LHCN-M2 (cell line): ENCODE measurements at places on chromosomes 16 and 17. TPM values are rescaled to one million over a fixed set of nuclear protein-coding genes. Genes with fewer than 3 reads are reported as not detected.

CACNG1 gene
- 0.57 TPM in 1 of 2 replicates, not detected in the other for total RNA-seq

MAP2K6 gene
- total RNA-seq: 0.06 and 0.26 TPM in 2 replicates

DNA sequence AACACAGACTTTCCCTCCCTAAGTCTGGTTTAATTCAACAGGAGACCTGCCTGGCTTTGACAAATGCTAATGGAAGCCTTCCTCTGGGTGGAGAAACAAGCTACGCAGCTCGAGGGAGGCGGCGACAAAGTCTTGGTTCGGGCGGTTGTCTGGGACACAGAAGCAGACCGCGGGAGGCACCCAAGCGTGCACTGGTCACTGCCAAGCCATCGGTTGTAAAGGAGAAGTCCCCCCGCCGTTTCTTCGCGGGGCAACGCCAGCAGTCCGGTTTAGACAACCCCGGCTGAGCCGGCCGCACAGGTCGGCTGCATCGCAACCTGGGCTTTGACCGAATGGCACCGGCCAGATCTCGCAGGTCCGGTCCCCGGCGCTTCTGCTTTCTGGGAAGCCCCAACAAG lies 586 bp downstream of the GLYR1 start:
- DNase-seq: peak; percentile 49

GRCh38 chr17:63697341-63698286 lies 2.3 kb downstream of the LIMD2 start:
- DNase-seq: no peak

- DNase-seq: no peak
These were observed 21.4 kb upstream of the ZFP90 start for GRCh38 chr16:68517606-68518166.

GRCh38 chr16:48619547-48619946 lies 9.6 kb upstream of the N4BP1 start:
- no peak for DNase-seq

- DNase-seq: no peak
These were observed 82.3 kb downstream of the SSH2 start for GRCh38 chr17:29847527-29848400.

DNA sequence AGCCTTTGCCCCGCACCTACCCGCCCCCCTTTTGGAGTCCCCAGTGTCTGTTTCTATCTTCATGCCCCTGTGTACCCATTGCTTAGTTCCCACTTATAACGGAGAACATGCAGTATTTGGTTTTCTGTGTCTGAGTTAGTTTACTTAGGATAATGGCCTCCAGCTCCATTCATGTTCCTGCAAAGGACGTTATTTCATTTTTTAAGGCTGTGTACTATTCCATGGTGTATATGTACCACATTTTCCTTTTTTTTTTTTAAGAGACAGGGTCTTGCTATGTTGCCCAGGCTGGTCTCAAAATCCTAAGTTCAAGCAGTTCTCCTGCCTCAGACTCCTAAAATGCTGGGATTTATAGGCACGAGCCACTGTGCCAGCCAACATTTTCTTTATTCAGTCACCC lies 4.1 kb upstream of the TGFB1I1 start:
- no peak for DNase-seq

- DNase-seq: peak; percentile 51
These were observed 5.3 kb downstream of the RPL13 start for GRCh38 chr16:89565506-89566372.

GRCh38 chr16:3938843-3939624 lies 58.5 kb upstream of the CREBBP start:
- peak; percentile 82 for DNase-seq

DNA sequence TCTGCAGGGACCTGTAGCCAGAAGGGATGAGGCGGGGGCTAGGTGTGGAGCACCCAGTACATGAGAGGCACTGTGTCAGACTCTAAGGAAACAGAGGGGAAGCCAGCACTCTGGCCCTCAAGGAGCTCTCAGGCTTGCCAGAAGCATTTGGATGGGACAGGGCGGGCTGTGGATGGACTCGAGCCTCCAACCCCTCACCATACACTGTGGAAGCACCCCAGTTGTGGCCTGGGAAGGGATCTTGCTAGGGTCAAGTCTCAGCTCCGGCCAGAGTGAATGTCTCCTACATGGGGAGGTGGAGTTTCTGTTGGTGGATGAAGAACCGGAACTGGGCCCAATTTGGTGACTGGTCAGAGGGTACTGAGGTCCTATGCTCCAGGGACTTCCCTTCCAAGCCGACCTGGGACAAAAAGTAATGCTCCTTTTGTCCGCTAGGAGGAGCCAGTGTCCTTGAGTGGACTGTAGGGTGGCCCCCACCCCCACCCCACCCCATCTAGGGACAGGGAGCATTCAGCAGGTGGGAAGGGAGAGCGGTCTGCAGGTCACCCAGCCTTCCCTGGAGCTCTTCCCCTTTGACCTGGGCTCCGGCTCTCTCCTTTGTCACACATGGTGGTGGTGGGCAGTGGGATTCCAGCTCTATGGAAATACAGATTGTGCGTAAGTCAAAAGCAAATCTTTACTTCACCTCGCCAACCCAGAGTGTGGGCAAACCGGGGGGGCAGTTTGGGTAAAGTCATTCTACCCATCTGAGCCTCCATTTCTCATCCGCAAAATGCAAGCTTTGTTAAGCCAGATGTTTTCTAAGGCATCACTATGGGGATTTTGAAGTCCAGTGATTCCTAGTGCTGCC lies 20.4 kb upstream of the PHB1 start:
- peak; percentile 58 for DNase-seq

DNA sequence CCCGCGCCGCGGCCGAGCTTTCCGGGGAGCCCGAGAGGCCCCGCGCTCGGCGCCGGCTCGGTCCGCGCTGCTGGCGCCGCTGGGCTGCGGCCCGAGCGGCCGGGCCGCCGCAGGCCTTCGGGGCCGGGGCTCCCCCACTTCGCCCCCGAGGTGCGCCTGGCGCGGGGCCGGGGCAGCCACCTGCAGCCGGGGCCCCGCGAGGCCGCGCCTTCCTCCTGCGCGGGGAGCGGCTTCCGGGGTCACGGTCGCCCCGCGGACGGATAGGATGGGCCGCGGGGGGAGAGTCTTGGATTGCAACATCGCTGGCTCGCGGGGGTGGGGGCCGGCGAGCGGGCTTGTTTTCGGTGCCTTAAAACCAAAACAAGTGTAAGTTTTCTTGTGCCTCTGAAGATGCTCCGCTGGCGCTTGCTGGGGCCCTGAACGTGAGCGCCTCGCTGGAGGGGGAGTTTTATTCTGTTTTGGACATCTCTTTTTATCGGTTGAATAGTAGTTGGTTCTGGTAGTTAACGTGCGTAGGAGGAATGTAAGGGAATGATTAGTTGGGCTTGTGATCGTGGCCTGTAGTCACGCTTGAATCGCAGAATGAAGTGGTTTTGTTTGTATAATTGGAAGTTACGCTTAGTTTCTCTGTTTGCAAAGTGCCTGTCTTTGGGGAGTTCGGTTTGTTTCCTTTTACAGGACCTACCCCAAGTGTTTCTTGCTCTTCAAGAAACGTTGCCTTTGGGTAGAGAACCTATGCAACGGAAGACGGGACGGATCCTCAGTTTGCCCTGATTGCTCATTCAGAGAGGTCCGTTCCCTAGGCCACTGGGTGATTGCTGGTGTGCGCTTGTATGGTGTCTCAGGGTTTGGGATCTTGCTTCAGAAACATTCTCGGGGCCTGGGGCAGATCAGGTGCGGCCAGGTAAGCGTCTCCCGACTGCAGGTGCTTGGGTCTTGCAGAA lies 724 bp downstream of the UBE2I start:
- DNase-seq: peak; percentile 30
